ENCODE measurements at places on chromosomes 5 and 9.

GRCh38 chr5:173187054-173187743, 42.9 kb downstream of the BNIP1 start:
- DNase-seq, result no peak

- no peak for DNase-seq
These were observed 119.9 kb downstream of the FRMD3 start for GRCh38 chr9:83418283-83418682.

GRCh38 chr5:125836256-125836655, 587.0 kb upstream of the GRAMD2B start:
- DNase-seq, result no peak

GRCh38 chr5:35133186-35133585, 85.4 kb upstream of the AGXT2 start:
- no peak for DNase-seq

GRCh38 chr5:110179321-110179720, 489.6 kb downstream of the MAN2A1 start:
- DNase-seq, result no peak

- no peak for DNase-seq
These were observed 2369.4 kb upstream of the ACO1 start for GRCh38 chr9:30015073-30015472.

GRCh38 chr9:17491780-17492179, 87.1 kb upstream of the SH3GL2 start:
- DNase-seq, result no peak

DNA sequence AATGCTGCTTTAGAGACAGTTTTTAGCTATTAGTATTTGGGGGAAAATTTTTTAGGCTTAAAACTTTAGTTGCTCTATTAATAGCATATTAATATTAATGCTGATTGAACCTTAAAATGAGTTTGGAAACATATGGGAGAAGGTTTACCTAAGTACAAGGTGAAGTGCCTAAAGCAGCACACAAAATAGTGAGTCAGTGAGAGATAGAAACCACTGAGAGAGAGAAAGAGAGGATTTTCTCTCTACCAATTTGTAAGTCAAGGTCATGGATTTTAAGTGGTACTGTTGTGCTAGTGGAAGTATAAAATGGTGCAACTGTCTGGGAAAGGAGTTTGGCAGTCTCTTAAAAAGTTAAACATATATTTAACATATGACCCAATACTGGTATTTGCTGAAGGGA, 64.9 kb downstream of the MARCHF3 start:
- DNase-seq, result no peak

DNA sequence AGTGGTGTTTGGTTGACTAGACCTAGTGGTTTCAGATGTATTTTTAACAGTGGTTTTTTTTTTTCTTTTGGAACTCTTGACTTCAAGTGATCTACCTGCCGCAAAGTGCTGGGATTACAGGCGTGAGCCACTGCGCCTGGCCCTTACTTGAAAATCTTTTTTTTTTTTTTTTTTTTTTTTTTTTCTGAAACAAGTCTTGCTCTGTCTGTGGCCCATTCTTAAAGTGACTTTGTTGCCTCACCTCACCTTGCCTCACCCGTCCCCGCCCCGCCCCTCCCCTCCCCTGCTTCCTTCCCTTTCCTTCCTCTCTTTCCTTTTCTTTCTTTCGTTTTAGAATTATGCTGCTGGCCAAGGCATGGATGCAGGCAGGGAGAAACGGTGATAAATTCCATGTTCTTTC, 26.0 kb downstream of the GPBP1 start:
- no peak for DNase-seq

DNA sequence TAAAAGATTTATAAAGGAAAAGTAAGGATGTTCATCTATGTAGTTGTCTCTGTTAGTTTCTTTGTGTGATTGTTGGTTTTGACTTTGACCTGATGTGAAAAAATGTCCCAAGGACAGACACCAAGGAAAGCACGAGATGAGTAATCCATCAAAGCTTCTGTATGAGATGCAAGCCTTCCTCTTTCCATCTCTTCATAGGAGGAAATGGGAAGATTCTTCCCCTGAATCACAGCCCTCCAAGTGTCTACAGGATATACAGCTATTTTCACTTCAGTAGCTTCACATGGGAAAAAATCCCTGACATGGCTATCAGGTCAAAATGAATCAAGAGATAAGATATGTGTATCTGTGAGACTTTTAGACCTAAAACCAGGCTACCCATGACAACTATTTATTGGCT, 29.0 kb upstream of the CEMIP2 start:
- DNase-seq, result no peak

- no peak for DNase-seq
These were observed 42.3 kb downstream of the NSG2 start for GRCh38 chr5:174087783-174088182.

- no peak for DNase-seq
These were observed 188.2 kb upstream of the SLC27A6 start for GRCh38 chr5:128777052-128777451.

DNA sequence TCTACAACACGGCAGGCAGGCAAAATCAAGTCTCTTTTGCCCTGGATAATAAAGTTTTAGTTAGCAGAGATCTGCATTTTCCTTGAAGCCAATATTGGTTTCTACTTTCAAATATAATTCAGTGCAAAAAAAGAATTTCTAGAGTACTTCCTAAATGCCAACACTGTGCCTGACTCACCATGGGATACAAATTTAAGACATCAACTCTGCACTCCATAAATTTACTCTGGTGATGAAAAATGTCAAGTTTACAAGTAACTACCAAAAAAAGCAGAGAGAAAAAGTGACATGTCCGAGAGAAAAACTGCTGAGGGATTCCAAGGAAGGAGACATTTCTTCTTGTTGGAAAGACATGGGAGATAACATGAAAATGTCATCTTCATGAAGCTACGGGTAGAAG, 119.7 kb downstream of the RAPGEF6 start:
- DNase-seq, result no peak

GRCh38 chr9:115930472-115930871, 223.1 kb upstream of the PAPPA start:
- DNase-seq, result no peak

- no peak for DNase-seq
These were observed 11.0 kb downstream of the PLIN2 start for GRCh38 chr9:19116107-19116790.

Data from transverse colon (tissue), 4 donors.